Stimulated activated CD4-positive, alpha-beta T cell treated with anti-CD3 and anti-CD28 coated beads, Interleukin-1b, Interleukin-23, amount 100 ng/mL, for 4 hours (primary cell): ENCODE measurements at places on chromosomes 11 and 22.

- DNase-seq: no peak
Observed at GRCh38 chr11:58941838-58942237, 2.5 kb downstream of the GLYATL1 start.

DNA sequence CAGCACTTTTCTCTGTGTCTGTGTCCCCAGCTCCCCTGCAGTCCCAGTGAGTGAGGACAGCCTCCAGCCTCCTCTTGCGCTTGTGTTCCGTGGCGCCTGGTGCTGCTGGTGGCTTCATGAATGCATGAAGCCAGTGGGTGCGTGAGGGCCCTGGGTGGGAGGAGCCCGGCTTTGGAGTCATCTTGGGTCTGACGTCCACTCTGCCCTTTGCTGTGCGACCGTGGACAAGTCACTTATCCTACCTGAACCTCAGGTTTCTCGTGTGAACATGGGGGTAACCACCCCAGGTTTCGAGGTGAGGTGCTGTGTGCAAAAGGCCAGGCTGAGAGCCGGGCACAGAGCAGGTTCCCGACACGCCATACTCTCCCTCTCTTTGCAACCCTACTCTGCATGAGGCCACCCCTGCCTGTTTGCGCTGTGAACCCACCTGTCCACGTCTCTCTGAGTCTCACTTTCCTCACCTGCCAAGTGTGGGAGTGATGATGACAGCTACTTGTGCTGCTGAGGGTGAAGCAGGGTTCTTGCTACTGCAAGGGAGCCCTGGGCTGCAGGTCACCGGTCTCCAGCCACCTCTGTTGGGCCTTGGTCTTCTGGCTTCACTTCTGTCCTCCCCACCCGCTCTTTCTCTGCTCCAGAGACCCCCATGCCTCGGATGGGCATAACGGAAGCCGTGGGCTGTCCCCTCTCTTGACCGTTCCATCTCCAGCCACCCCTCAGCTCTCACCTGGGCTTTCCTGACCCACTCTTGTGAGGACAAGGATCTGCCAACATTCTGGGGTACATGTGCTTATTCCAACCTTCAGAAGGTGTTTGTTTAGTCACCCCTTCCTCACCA lies 537.6 kb downstream of the TBC1D22A start:
- DNase-seq: no peak

GRCh38 chr22:37419969-37420685 lies 7.2 kb downstream of the ELFN2 start:
- DNase-seq: no peak

GRCh38 chr11:100574894-100575769 lies 112.0 kb upstream of the ARHGAP42 start:
- no peak for DNase-seq

GRCh38 chr22:32717337-32718240 lies 83.9 kb upstream of the TIMP3 start:
- DNase-seq: no peak

- no peak for DNase-seq
Observed at GRCh38 chr11:16169956-16170847, 186.1 kb downstream of the SOX6 start.
